ENCODE measurements at places on chromosomes 4 and X.

- DNase-seq: no peak
These were observed 523.1 kb downstream of the IQCM start for GRCh38 chr4:149292425-149293007.

GRCh38 chr4:178311997-178312396, 869.8 kb upstream of the AGA start:
- DNase-seq: no peak

DNA sequence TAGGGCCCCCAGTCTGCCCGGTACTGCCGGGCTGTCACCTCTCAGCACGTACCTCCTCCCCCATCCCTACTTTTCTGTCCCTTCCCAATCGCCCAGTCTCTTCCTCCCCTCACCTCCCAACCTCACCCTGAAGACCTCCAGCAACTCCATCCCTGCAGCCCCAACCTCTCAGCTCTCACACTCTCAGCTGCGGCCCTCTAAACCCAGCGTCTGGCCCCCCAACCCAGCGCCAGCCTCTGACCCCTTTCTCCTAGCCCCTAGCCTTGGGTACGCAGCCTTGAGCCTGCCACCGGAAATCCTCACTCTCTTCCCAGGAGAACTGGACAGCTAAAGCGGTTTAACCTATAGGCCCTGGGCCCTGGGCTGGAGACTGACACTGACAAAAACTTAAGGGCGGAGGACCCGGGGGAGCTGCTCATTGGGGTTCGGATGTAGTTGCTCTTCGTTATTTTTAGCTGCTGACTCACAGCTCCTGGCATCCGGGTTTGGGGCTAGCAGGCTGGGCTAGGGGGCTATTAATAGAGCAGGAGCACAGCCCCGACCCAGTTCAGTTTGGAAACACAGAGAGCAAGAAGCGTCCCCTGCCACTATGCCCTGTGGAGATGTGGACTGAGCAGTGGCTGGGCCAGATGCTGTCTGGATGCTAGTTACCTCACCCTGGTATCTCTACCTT, 9.6 kb upstream of the DLG3 start:
- no peak for DNase-seq

GRCh38 chrX:10529344-10529743, 91.0 kb downstream of the MID1 start:
- DNase-seq: no peak

- no peak for DNase-seq
These were observed 131.2 kb downstream of the FRMPD4 start for GRCh38 chrX:12269484-12269883.

GRCh38 chr4:5980436-5981155, 37.6 kb downstream of the C4orf50 start:
- DNase-seq: no peak

DNA sequence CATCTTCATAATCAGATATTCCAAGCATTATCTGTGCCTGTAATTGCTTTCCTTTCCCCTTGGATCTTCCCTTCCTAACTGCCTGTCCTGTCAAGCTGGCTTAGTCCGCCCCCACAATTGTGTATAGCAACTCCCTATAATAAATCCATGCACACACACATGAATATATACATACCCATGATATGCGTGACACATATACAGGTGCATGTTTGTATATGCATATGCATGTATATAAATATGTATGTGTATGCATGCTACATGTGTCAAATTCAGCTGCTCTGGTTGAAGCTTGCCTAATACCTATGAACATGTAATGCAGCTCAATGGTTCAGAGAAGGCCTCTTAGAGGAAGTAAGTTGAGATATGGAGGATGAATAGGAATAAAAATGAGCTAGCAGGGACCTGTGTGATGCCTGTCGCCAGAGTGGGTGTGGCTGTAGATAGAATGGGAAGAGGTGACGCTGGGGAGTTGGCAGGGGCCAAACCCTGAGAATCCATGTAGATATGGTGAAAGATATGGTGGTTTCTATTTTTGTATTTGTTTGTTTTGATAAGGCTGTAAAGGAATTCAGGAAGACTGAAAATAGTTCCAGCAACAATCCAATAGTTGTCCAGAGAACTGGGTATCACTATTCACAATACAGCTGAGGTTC, 595.0 kb upstream of the BOD1L1 start:
- no peak for DNase-seq

DNA sequence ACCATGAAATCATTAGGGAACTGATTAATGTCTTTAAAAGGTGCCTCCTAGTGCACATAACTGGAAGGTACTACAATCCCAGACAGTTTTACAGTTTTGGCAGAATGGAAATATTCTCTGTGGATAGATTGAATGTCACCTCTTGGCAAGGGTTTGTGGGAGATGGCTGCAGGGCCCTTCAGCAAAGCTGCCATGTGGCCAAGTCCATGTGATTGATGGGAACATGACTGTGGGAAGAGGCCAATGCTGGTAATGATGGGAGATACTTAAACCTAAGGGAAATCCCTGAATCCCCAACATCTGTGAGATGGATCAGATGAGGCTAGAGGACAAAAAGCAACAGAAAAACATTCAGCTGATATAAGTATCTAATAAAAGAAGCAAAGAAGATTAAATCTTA, 493.7 kb downstream of the MAGEE1 start:
- DNase-seq: no peak

- no peak for DNase-seq
These were observed at the start of gene CITED1 for GRCh38 chrX:72305286-72306084. Gene CITED1 (minus strand): TSS chrX:72305914. CDS start chrX:72302869, 3,045 bp downstream.

DNA sequence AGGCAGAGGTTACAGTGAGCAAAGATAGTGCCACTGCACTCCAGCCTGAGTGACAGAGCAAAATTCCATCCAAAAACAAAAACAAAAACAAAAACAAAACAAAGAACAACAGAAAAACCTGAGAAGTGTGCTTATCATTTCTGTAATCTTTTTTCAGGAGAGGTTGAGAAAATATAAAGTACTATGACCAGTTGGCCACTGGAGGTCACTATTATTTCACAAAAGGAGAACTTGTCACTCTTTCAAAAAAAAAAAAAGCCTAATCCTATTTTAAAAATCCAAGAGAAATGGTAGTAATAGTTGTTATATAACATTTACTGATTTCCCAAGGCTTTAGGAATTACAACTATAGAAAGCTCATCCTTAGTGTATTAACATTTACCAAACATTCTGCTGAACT, 24.9 kb upstream of the RNF150 start:
- no peak for DNase-seq
